ENCODE measurements at places on chromosomes 16 and 17.
A peak's percentile ranks its signal among the peaks of the same experiment; 100 is the strongest.

DNA sequence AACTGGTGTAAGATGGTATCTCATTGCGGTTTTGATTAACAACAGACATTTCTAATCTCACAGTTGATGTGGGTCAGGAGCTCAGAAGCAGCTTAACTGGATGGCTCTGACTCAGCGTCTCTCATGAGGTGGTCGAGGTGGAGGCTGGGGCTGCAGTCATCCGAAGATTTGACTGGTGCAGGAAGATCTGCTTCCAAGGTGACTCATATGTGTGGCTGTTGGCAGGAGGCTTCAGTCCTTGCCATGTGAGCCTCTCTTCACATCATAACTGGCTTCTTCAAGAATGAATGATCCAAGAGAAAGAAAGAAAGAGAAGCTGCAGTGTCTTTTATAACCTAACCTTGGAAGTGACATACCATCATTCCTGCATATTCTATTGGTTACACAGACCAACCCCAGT, 376.1 kb downstream of the SEC14L1 start:
- no peak for DNase-seq

GRCh38 chr17:73657473-73658116, 13.3 kb upstream of the SDK2 start:
- peak; percentile 45 for DNase-seq

DNA sequence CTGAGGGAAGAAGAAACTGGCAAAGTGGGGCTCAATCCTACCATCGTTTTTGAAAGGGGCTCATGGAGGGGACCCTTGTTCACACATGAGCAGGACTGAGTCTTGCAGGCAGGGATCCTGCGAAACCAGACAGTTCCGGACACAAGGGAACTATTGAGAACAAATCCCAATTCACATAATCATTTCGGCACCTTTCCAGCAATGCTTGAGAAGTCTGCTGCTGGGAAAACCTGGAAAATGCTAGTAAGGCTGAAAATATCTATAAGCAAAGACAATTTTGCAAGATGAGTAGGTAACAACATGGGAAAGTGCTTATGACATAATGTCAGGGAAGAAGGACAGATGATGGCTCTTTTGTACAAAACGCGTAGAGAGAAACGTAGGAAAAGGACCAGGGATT, 52.1 kb upstream of the BPTF start:
- DNase-seq: no peak

DNA sequence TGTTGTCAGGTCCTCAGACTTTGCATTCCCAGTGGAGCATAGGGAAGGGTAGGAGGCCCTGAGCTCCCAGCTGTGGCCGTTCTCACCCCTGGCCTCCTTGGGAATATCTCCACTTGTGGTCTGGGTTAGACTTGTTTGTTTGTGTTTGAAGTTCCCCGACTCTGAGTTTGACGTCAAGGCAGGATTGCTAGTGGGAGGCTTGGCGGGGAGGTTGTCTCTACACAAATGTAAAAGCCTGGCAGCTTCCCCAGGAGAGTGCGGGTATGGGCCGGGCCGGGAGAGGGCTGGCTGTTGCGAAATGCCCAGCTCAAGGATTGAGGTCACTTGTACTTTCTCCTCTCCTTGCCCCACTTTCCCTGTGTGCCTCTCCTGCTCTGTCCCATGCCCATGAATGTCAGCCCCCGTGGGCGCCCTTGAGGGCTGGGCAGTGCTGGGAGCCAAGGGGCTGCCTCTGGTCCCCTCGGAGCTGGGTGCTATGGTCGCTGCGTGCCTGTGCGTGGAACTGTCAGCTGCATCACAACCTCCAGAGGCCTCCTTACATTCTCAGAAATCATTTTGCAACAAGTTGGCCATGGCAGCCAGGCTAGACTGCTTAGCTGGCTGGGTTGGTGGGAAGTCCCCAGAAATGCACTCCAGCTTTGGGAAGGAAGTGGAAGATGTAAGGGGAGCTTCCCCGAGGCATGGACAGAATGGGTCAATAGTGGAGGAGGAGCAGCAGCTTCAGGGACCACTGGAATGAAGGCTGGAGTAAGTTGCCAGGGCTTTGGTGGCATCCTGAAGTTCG, 84.3 kb downstream of the KSR1 start:
- no peak for DNase-seq

DNA sequence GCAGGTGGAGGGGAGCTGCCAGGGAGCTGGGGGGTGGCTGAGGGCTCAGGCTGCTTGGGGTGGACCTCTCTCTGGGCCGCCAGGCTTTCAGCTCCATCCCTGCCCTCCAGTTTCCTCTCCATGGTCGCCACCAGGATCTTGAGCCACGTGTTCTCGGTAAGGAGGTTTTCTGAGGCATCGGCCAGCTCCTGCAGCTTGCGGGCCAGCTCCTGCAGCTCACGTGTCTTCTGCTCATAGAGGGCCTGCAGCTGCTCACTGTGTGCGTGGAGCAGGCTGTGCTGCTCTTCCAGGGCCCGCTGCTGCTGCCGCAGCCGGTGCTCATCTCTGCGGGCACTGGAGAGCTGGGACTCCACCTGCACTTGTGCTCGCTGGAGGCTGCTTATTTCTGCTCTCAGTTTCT, 11.0 kb downstream of the SNN start:
- DNase-seq: no peak

DNA sequence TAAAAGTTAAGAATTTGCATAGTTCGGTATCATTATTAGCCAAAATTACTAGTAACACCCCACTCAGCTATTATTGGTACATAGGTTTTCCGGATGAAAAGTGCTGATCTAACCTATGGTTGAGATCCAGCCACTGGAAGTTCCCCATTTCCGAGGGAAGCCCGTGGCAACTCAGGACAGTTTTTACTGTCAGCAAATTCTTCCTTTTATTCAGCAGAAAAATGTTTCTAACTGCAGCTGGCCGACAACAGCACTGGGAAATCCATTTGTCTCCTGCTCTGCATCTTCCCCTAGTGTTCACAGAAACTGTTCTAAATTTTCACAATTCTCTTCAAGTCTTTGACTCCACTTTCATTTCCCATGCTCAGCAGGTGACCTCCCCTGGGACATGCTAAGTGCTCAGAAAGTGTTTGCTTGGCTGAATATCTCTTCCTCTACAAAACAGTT, 15.5 kb upstream of the MMD start:
- DNase-seq: no peak

DNA sequence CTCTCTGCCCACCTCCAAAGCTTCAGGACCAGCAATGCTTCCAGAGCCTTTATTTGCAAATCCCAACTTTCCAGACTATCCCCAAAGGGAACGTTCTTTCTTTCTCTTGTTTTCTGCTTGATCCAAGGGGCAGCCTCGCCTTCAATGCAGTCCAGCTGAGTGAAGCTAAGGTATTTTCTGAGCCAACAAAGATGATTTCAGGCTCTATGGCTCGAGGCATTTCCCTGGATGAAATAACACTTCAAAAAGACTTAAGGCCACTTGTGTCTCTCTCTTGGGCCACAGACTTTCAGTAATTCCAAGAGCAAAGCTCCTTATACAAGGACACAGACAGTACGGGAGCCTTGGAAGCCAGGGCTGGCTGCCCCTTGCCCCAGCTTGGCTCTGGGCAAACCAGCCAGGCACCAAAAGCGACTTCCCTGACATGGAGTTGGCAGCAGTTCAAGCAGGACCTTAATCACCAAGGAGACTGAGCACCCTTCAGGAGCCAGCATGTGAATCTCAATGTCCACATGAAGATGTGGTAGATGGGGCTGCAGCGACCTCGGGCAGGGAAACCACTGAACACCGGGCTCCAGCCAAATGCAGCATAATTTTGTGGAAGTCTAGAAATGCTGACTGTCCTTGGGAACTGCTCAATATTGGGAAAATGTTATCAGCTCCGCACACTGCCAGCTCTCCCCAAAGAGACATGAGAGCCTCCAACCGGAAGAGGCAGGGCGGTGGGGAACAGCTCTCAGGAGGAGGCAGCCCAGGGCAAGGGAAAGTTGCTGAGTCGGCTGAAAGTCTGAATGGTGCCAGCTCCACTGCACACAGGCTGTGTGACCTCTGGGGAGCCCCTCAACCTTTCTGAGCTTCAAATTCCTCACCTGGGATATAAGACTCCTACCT, 39.0 kb downstream of the TK2 start:
- DNase-seq: no peak

DNA sequence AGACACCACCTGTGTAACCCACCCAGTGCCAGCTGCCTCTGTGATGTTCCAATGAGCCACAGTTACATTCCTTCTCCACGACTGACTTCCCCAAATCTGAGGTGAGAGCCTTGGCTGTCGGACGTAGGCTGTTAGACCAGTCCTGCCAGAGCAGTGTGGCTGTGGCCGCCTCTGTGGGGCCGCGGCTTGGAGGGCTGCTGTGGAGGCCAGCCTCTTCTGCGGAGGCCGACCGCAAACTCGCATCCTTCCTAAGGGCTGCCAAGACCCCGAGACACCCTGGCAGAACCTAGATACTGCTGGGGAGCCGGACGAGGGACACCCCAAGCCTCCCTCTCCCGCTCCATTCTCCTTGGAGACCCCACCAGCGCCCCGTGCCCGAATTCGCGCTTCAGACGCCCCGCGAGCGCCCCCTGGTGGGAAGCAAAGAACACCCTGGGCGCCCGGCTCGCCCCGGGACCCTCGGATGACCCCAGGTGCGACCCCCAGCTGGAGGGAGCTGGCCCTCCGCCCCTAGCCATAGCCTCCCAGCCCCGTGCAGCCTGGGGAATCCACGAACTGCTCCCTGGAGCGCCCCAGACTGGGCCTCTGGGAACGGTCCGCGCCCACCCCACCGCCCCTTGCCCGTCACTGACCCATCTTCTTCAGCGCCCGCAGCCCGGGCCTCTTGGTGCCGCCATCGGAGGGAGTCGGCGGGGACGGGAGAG, 547 bp downstream of the PLCD3 start:
- no peak for DNase-seq
